ENCODE measurements at places on chromosomes 11 and 22.

DNA sequence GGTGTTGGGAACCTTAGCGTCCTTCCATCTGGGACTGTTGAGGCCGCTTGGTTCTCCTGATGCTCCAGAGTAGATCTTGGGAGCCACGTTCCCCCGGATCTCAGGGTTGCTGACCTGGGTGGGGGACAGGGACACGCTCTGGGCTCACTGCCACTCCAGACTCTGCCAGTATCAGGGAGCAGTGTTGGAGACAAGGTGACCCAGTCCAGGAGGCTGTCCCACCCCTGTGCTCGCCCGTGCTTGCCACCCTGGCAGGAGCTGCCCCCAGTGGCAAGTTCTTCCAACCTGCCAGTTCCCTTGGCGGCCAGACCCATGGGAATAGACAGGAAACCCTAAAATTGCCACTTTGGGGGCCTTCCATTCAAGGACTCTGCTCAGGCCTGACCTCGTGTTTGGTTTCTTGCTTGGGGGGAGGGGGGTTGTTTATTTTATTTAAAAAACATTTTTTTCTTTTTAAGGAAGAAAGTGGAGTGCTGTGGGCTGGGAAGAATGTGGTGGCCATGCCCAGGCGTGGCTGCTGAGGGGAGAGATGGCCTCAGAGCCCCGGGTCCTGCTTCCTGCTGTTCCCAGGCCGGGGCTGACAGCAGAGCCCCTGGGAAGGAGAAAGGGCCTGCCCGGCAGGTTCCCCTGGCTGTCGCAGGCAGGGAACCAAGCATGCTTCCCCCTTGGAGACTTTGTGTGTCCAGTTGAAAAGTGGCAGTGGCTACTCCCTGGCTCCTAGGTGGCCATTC, 7.2 kb downstream of the GRK2 start:
- DNase-seq = no peak

GRCh38 chr11:18566406-18566805, 22.1 kb downstream of the UEVLD start:
- DNase-seq = no peak

- DNase-seq = no peak
Measured at GRCh38 chr11:110374921-110375320, 54.8 kb upstream of the FDX1 start.

DNA sequence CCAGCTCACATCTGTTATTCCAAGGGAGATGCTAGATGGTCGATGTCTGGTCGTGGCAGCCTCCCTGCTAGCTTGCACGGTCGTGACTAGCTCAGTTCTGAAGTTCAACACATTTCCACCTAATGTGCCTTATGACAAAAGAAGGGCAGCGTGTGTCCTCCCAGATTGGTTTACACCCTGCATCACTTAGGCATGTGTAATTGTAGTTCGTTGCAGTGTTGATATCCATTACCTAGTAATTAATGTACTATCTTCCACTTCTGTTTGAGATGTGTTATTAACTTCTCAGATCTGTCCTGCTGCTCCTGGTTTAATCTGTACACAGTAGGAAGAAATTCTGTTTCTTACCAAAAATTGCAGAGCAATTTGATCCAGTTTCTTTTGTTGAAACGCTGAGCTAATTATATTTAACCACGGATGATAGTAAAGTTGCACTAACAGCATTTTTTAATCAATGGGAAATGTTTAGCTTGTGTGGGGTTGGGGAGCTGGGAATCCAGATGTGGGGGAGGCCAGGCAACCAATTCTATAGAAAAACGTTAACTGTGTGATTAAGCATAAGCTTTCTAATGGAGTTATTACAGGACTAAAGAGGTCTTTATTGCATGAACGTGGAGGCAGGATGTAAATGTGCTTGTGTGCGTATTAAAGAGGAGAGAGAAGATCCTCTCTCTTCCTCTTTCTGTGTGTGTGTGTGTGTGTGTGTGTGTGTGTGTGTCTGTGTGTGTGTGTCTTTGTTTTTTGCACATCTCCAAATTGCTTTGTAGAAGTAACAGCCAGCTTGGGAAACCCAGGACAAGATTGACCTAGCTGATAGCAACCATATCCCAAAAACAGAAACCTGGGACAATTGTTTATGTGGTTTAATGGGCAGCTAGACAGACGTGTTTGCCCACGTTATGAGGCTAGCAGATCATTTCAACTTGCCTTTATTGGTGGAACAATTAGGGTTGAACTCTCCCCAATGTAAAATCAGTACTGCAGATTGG, 145.7 kb upstream of the TTC12 start:
- DNase-seq = no peak

- DNase-seq = no peak
Measured at GRCh38 chr22:31393893-31394292, 5.5 kb upstream of the DRG1 start.

DNA sequence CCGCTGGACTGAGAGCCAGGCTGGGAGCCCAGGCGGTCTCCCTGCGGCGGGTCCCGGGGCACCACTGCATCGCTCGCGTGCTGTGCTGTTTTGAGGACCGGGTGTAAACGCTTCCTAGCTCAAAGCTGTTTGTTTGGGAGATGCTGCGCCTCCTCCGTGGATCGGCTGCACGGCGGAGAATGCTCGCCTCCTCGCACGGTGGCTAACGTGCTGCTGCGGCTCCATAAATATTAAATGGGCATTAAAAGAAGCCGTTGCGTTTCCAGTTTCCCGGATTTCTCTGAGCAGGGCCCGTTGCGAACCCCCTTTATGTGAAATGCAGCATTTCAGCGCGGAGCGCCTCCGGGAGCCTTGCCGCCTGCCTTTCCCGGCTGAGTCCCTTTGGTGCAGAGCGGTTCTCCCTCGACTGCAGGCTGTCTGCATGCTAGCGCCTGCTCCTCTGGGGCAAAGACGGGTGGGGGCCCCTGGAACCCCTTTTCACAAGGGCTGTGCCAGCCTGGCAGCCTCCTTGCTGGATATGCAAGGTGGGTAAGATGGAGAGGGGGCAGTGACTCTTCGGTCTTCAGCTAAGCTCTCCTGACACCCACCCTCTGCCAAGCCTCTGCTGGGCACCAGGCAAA, 9.3 kb downstream of the MPPED1 start:
- no peak for DNase-seq

- DNase-seq = no peak
Measured at GRCh38 chr11:119520400-119520799, 97.4 kb upstream of the THY1 start.

DNA sequence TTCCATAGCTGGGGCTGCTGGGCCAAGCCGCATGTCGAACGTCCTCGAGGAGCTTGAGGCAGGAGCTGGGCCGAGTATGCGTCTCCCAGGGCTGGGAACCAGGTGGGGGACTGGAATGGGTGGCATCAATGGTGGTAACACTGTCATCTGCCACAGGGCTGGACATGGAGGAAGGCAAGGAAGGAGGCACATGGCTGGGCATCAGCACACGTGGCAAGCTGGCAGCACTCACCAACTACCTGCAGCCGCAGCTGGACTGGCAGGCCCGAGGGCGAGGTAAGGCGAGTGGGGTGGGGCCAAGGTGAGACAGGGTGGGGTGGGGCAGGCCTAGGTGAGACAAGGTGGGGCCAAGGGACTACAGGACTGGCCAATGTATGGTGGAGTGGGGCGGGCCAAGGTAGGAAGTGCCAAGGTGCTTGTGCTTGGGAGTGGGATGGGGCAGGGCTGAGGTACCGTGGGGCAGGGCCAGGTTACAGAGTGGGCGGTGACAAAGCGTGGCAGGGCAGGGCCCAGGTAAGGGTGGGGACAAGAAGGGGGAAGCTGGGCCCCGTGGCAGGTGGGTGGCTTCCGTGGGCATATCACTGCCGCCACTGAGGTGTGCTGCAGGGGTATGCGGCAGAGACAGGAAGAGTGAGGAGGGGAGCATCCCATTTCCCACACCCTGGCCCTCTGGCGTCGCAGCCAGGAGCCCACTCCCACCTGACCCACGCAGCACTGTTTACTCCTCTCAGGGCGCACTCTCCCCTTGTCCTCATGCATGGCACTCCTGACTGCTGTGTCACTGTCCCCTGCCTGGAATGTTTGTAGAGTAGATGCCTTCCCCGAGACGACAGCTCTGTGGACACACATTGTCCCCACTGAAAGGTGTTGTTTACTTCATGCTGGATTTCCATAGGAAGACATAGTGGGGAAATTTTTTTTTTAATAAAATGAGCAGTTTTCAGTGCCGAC, 27.5 kb upstream of the DGCR8 start:
- no peak for DNase-seq

- no peak for DNase-seq
Measured at GRCh38 chr11:83156996-83157593, at the start of gene PCF11. Gene PCF11, plus strand, starts transcription at chr11:83157131. Its CDS starts 309 bp downstream, at chr11:83157440.
